A549 treated with RU486 at 1 μM for 4 hours (cell line): ENCODE measurements at places on chromosomes 12 and 14. TPM values are rescaled to one million over a fixed set of nuclear protein-coding genes. Genes with fewer than 3 reads are reported as not detected.

TDRD9 gene
- total RNA-seq: not detected in 5 replicates

RNASE3 gene
- not detected in 5 replicates for total RNA-seq

OLR1 gene
- 1.0 to 2.1 TPM (median 1.2 TPM) in 5 replicates for total RNA-seq

SLC6A15 gene
- 1.9 to 4.3 TPM (median 3.8 TPM) in 5 replicates for total RNA-seq

FBLN5 gene
- 1.8 to 2.3 TPM (median 2.2 TPM) in 5 replicates for total RNA-seq

TAS2R43 gene
- total RNA-seq: not detected in 5 replicates

RASSF9 gene
- total RNA-seq: 0.16 to 0.63 TPM (median 0.53 TPM) in 5 replicates

TAMALIN gene
- total RNA-seq: 0.17 to 1.3 TPM (median 0.61 TPM) in 5 replicates

TEAD4 gene
- 38.4 to 47.9 TPM (median 46.8 TPM) in 5 replicates for total RNA-seq

CACNA2D4 gene
- not detected in 5 replicates for total RNA-seq

AACS gene
- 15.8 to 19.2 TPM (median 16.4 TPM) in 5 replicates for total RNA-seq

TMEM119 gene
- 0.05 to 0.07 TPM (median 0.05 TPM) in 3 of 5 replicates, not detected in the others for total RNA-seq

CACNB3 gene
- total RNA-seq: 28.2 to 48.8 TPM (median 36.0 TPM) in 5 replicates

TAS2R13 gene
- not detected in 5 replicates for total RNA-seq

CEBPE gene
- not detected in 5 replicates for total RNA-seq

HRK gene
- total RNA-seq: 0.43 to 0.78 TPM (median 0.62 TPM) in 5 replicates

ZNF891 gene
- total RNA-seq: 0.21 to 0.44 TPM (median 0.42 TPM) in 5 replicates

FAM181A gene
- not detected in 5 replicates for total RNA-seq

IRAK3 gene
- 0.08 to 0.33 TPM (median 0.11 TPM) in 5 replicates for total RNA-seq

TAC3 gene
- 0.20 TPM in 1 of 5 replicates, not detected in the others for total RNA-seq

FOXA1 gene
- 6.8 to 12.4 TPM (median 10.6 TPM) in 5 replicates for total RNA-seq

RNF212B gene
- not detected in 5 replicates for total RNA-seq

LRRC43 gene
- total RNA-seq: 0.10 to 0.27 TPM (median 0.14 TPM) in 3 of 5 replicates, not detected in the others

EPYC gene
- total RNA-seq: not detected in 5 replicates

CDKL1 gene
- 5.3 to 11.2 TPM (median 6.2 TPM) in 5 replicates for total RNA-seq

SCN8A gene
- total RNA-seq: 0.89 to 2.3 TPM (median 1.8 TPM) in 5 replicates

C12orf57 gene
- total RNA-seq: 259 to 304 TPM (median 287 TPM) in 5 replicates

TAS2R50 gene
- total RNA-seq: not detected in 5 replicates

ARHGEF25 gene
- 6.1 to 7.7 TPM (median 6.6 TPM) in 5 replicates for total RNA-seq

DCP1B gene
- total RNA-seq: 6.4 to 8.9 TPM (median 7.7 TPM) in 5 replicates

PTPRQ gene
- total RNA-seq: 0.01 to 0.02 TPM (median 0.02 TPM) in 3 of 5 replicates, not detected in the others

EXOC3L4 gene
- total RNA-seq: 0.53 to 2.7 TPM (median 2.0 TPM) in 5 replicates

DIO2 gene
- total RNA-seq: 6.0 to 10.7 TPM (median 6.5 TPM) in 5 replicates

PMEL gene
- 0.75 to 1.4 TPM (median 0.87 TPM) in 5 replicates for total RNA-seq

TSHR gene
- total RNA-seq: not detected in 5 replicates

NRL gene
- 0.72 to 1.2 TPM (median 0.80 TPM) in 5 replicates for total RNA-seq

LMNTD1 gene
- not detected in 5 replicates for total RNA-seq

NKX2-1 gene
- 0.07 TPM in 1 of 5 replicates, not detected in the others for total RNA-seq
